ENCODE measurements at places on chromosomes 12 and 14.

DNA sequence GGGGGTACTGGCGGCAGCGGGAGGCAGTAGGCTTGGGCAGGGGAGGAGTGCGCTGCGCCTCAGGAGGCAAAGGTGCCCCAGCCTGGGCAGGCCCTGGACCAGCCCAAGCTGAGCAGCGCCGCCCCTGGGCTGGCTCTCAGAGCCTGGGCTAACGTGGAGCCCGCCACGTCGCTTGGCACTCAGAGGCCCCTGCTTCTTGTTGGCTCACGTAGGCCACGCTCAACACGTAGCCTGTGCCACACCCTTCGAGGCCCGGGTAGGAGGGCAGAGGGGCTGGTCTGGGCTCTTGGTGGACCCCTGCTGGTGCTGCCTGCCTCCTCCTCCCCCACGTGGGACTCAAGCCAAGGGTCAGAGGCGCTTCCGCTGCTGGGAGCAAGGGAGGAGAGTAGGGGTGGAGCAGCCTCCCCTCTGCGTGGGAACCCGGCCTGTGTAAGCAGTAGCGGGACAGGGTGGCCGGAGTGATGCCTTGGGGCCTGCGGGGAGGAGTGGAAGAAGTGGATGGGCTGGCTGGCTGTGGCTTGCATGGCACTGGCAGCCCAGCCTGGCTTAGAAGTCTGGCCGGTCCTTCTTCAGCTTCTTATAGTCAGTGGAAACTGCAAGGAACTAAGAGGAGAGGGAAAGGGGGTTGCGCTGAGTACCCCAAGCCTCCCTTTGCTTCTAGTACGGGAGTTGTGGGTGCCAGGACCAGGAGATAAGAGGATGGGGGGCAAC is 5.7 kb downstream of the SHMT2 start:
- DNase-seq, result no peak

DNA sequence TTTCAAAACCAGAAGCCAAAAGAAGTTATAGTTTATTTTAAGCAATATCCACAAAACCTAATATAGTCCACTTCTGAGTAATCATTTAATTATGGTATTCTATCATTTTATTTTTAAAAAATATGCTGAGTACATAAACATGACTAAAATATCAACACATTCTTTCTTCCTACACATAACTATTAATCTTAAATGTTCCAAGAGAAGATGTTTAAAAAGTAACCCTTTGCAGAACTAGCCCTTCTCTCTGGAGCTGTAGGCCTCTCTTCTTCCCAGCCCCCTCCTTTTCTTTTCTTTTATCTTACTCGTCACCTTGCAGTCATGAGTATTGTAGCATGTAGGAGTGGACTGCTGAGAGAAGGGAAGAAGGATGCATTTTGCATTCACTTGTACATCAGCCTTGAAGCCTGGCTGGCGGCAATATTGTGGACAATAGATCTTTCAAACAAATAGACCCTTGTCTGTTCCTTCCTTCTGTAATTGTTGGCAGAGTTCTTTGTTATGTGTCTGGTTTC is 941.9 kb downstream of the NRXN3 start:
- DNase-seq, result no peak

- no peak for DNase-seq
Observed at GRCh38 chr12:38662829-38663228, 242.6 kb downstream of the CPNE8 start.

GRCh38 chr12:79997096-79997791 is 62.3 kb upstream of the PPP1R12A start:
- DNase-seq, result no peak

- DNase-seq, result no peak
Observed at GRCh38 chr12:119319638-119320037, 14.9 kb upstream of the CCDC60 start.

DNA sequence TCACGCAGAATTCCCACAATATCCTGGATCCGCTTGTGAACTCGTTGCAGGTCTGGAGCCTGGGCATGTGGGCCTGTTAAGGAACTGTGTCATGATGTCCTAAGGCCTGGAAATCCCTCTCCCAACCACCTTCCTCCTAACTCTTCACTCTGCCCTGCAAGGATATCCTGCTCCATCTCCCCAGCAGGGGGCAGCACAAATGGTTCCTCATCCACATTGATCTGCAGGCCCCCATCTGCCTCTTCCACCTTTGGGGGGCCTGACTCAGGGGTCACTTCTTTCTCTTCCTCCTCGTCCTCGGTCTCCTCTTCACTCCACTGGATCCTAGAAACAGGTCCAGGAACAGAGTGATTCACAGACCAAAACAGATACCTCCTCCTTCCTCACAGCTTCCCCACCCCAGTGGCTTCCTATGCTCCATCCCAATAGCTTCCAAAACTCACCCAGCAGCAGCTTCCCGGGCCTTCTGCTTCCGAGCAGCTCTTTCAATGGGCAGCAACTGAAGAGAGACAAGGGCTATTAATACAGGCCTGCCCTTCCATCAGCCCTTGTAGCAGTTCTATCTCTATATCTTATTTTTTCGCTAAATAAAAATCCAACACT is 4.5 kb downstream of the NOP2 start:
- DNase-seq, result peak; percentile 81

- DNase-seq, result peak; percentile 20
Observed at GRCh38 chr14:100192250-100192671, 32.8 kb upstream of the DEGS2 start.

DNA sequence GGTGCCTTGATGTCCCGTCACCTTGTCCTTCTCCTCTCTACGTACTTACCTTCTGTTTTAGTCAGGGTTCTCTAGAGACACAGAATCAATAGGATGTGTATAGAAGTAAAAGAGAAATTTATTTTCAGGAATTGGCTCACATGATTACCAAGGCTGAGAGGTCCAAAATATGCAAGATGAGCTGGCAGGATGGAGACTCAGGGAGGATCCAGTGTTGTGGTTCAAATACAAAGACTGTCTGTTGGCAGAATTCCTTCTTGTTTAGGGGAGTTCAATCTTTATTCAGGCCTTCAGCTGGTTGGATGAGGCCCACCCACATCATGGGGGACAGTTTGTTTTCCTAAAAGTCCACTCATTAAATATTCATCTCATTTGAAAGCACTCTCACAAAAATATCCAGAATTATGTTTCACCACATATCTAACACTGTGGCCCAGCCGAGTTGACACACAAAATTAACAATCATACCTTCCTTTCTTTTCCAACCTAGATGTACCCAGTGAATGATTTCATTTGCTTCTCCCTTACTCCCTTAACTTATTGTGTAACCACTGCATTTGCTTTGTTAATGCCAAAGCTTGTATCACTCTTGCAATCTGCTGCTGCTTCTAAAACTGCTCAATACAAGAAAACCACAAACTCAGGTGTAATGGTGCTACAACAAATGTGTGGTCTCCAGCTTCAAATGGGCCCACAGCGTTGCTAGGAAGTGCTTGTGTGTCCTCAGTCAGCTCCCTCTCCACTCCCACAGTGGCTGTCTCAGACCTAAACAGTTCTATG is 195.4 kb upstream of the ARHGAP5 start:
- no peak for DNase-seq

DNA sequence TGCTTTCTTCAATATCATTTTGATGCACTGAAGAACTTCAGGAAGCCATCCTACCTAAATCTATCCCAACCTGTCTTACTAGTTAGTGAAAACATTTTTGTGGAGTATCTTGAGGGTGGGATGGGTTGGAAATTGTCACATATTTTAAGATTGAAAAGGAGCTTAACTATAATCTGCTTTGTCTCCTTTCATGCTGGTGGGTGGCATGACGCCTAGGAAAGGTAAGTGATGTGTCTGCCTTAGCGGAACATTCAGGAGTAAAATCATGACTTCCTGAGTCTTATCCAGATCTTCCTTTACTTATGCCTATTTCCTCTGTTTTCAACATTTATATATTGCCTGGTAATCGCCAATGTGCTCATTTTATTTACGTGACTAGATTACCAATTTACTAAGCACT is 74.1 kb downstream of the FLRT2 start:
- no peak for DNase-seq

DNA sequence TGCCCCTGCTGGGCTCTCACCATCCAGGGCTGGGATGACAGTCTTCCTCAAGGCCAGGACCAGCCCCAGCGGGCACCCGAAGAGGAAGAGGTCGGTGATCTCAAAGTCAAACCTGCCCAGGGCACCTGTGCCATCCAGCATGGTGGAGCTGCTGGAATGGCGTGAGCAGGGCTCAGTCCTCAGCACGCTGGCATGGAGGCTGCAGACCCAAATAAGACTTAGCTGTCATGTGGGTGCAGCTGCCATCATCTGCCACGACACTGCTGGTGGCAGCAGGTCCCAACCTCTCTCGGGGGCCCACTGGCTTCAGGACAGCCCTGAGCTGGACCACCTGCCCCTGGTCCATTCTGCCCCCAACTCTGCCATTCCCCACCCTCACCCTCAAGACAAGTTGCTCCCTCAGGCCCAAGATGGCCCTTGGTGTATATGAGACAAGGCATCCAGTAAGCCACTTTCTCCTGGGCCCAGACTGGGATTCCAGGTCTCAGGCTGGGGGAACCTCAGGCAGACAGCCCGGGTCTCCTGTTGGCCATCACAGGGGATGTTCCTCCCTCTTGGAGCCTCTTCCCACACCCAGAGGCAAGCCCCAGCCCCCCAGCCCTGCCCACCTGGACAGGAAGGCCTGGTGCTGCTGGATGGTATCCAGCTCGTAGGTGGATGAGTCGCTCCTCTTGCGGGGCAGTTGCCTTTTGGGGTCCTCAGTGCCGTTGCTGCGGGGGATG is 14.5 kb downstream of the ARL6IP4 start:
- no peak for DNase-seq

DNA sequence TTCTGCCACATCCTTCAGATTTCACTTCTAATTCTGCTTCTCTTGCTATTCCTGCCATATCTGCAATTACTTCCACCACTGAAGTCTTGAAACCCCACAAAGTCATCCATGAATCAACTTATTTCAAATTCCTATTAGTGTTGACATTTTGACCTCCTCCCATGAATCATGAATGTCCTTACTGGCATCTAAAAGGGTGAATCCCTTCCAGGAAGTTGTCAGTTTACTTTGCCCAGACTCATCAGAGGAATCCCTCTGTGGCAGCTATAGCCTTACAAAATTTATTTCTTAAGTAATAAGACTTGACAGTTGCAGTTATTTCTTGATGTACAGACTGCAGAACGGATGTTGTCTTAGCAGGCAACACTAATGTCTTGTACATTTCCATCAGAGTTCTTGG is 162.9 kb downstream of the PCNX1 start:
- no peak for DNase-seq

GRCh38 chr12:49375406-49375805 is 8.1 kb downstream of the SPATS2 start:
- DNase-seq, result no peak

- DNase-seq, result no peak
Observed at GRCh38 chr12:54661048-54661447, 12.9 kb upstream of the DCD start.

GRCh38 chr12:47819138-47819895 is 386 bp downstream of the HDAC7 start:
- peak; percentile 72 for DNase-seq

DNA sequence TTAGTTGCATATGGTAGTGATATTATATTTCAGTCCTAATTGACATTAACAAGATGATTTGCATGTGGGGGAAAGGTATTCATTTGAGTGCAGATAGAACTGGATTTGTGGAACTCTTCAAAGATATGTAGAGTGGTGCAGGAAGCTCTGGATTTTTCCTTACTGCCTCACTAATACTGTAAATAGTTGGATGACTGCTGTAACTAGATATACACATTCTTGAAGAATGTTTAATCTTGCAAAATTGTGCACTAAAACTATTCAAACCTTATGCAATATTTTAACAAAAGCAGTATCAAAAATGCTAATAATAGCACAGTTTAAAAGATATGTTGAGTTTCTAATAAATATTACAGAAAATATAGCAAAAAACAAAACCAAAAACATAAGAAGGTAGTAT is 43.1 kb upstream of the ATF7IP start:
- DNase-seq, result no peak

DNA sequence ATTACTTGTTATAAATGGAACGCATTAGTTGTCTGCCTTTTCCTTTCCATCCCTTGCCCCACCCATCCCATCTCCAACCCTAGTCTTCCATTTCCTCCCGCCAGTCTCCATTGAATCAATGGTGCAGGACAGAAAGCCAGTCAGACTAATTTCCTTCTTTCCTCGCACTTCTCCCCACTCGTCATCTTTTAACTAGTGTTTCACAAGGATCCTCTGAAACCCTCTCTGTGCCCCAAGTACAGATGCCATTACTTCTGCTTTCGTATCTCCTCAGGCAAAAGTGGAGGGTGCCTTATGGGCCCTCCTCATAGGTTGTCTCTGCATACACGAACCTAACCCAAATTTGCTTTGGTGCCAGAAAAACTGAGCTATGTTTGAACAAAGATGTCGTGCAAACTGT is 4.2 kb downstream of the DAZAP2 start:
- no peak for DNase-seq

GRCh38 chr12:3533703-3534386 is 42.8 kb downstream of the PRMT8 start:
- DNase-seq, result no peak

DNA sequence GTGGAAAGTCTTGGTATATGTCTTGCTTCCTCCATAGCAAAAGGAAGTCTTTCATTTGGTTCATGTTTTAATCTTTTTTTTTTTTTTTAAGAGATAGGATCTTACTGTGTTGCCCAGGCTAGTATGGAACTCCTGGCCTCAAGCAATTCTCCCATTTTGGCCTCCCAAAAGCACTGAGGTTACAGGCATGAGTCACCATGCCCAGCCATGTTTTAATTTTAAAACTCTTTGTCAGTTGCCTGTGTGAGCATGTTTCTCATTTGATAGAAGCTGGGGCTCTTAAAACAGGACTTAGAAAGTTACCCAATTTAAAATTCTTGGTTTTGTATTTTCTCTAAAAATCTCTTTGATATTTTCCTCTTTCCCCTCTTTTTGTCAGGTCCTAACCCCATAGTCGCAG is 45.0 kb upstream of the REP15 start:
- DNase-seq, result no peak

GRCh38 chr14:23339506-23340268 is 13.0 kb downstream of the SLC22A17 start:
- no peak for DNase-seq

All from activated naive CD8-positive, alpha-beta T cell treated with anti-CD3 and anti-CD28 coated beads, Interleukin-2, amount 50 U/mL, for 24 hours (primary cell).